Right atrium auricular region (tissue), 2 donors: ENCODE measurements at places on chromosomes 1 and 21. TPM values are rescaled to one million over a fixed set of nuclear protein-coding genes. Genes with fewer than 3 reads are reported as not detected.

The LCE3D gene
- total RNA-seq: not detected

The BEND5 gene
- total RNA-seq: 2.7 TPM

GRCh38 chr1:44682883-44683265 lies 8.4 kb downstream of the ARMH1 start:
- H3K27ac ChIP-seq: no peak overlapping the region
- H3K36me3 ChIP-seq: no peaks in the 10 kb centered on the region
- no peak for DNase-seq
- H3K4me3 ChIP-seq: no peak overlapping the region
- H3K27me3 ChIP-seq: no peaks in the 10 kb centered on the region
- peaks cover 7% of the 10 kb centered on the region for H3K4me1 ChIP-seq

The SPATA21 gene
- not detected for total RNA-seq

The DLGAP3 gene
- not detected for total RNA-seq

DNA sequence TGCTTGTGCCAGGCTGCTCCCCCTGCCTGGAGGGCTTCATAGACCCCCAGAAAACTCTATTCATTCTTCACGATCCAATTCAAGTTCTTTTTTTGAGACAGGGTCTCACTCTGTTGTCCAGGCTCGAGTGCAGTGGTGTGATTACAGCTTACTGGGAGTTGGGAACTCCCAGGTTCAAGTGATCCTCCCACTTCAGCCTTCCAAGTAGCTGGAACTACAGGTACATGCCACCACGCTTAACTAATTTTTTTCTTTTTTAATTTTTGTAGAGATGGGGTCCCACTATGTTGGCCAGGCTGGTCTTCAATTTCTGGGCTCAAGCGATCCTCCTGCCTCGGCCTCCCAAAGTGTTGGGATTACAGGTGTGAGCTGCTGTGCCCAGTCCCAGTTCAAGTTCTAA lies 4.3 kb downstream of the STK40 start:
- H3K4me3 ChIP-seq: no peak overlapping the region
- no peaks in the 10 kb centered on the region for H3K36me3 ChIP-seq
- no peak for DNase-seq
- H3K27me3 ChIP-seq: no peaks in the 10 kb centered on the region

The IL12RB2 gene
- total RNA-seq: 0.43 TPM

The TRNP1 gene
- 151 TPM for total RNA-seq
